ENCODE measurements at places on chromosomes 3 and 15.

DNA sequence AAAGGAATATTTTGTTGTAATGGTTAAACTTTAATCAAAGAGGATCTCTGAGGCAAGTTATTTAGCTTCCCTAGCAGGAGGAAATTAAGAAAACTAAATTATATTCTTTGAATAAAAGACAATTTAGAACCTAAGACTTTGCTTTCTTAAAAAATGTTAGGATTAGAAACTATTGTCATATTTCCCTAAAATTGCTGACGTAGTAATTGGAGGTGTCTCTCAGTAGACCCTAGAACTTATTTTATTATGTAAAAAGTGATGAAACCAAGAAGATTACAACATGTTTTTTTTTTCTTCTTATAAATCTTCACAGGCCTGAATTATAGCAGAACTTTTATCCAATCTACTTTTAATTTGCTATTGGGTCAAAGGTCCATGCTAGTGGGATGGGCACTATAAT is 363.3 kb upstream of the THRB start:
- no peak for DNase-seq

GRCh38 chr3:115236496-115236895 is 89.4 kb upstream of the ZBTB20 start:
- no peak for DNase-seq

- DNase-seq, result no peak
Observed at GRCh38 chr3:132062535-132062934, 27.7 kb upstream of the CPNE4 start.

GRCh38 chr3:46925585-46925934 is 48.0 kb downstream of the PTH1R start:
- no peak for DNase-seq

DNA sequence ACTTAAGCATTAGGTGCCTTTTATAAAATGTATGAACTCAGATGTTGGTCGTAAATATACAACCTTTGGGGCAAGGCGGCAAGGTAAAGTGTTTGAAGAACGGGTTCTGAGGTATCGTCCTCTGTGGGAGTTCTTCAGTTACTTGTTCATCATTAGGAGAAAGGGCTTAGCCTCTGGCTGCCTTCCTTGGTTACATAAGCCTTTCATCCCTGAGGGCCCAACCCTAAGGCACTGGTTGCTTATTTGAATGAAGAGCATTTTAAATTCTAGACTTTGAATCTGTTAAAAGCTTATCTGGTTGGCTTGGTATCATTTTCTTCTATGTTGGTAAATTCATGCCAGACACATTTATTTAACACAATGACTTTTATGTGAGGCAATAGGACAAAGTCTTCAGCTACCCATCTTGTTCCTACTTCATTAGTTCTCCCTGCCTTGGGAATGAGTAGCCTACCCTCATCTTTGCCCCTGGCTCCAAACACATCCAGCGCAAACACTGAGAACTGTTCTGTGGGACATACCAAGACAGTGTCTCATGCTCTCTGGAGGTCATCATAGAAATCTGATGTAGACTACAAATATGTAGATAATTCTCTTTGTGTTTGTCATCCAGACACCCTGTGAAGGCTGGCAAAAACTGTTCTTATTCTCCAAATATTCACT is 12.4 kb upstream of the CCDC80 start:
- DNase-seq, result no peak

GRCh38 chr15:38535491-38536200 is 29.0 kb downstream of the RASGRP1 start:
- no peak for DNase-seq

- no peak for DNase-seq
Observed at GRCh38 chr3:51938780-51939425, 2.8 kb downstream of the RRP9 start.

GRCh38 chr15:48191574-48192225 is at the start of gene CTXN2:
Gene CTXN2 (plus strand): TSS chr15:48191665. CDS start chr15:48201301, 9,636 bp downstream.
- no peak for DNase-seq

GRCh38 chr3:186620213-186621092 is 7.6 kb downstream of the AHSG start:
- no peak for DNase-seq

DNA sequence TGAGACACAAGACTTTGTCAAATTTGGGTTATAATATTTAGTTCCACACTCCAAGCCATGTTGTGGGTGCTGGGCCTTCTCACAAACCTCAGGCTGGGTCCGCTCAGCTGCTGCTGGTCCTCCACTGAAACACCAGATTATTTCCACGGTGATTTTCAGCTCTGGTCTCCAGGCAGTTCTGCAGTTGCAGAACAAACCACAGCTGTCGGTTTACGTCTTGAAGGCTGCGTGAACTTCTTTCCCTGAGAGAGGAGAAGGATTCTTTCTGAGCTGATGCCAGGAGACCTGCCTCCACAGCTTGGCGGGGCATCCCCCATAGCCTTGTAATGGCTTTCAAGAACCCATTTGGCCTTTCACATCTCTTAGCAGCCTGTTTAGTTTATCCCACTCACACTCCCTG is 16.2 kb downstream of the GALNT15 start:
- no peak for DNase-seq

GRCh38 chr3:81947359-81947758 is 185.9 kb upstream of the GBE1 start:
- no peak for DNase-seq

- DNase-seq, result no peak
Observed at GRCh38 chr3:46091046-46091445, 63.8 kb upstream of the XCR1 start.

DNA sequence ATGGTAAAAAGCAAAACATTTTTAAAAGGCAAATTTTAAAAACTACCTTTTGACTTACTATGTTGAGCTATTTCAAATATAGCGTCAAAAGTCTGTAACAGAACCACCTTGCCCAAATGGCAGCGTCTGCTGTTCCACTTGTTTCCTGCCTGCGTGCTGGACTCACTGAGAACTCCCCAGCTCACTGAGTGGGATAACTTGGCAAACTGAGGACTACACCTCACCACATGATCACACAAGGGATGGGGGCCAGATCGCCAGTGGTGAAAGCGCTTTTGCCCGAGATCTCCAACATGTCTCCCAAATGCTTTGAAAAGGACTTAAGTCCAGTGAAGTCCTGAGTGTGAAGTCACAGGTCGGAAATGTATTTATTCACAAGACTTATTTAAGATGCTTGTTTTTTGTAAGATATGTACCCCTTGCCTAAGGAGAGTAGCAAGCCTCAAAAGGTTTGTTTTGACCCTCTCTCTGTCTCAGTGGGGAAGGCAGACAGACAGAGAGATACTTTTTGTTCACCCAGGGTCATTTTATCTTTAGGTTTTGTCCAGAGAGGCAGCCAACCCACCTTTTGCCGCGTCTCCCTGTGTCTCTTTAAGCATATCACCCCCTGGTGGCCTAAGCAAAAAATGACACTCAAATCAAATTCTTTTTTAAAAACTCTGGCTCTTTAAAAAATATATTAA is 192.6 kb downstream of the PDZRN3 start:
- peak; percentile 63 for DNase-seq

DNA sequence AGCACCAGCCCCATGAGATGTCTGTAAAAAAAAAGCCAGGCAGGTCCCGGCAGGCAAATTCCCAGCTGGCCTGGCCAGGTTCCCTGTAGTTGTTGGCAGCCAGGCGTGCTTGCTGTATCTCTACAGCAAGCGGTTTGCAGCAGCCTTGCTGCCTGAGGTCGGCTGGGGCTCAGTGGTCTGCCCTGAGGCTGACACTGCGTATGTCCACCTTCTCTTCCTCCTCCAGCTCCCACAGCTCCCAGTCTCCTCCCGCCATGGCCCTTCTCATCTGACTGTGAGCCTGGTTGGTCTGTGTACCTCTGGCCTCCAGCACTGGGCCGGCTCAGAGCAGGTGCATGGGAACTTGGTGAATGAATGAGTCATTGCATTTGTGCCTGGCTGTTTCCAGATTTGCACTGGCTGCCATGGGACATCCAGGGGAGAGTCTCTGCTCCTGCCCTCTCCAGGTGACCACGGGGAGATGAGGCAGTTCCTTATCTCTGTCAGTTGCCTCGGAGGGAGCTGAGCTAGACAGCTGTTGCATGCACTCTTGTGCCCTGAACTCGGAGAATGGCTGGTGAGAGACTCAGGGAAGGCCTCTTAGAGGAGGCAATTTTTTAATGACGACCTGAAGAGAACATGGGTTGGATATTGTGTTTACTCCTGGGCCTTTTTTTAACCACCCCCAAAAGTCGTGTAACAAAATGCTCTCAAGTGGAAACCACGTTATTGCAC is 43.0 kb downstream of the SPSB4 start:
- no peak for DNase-seq

DNA sequence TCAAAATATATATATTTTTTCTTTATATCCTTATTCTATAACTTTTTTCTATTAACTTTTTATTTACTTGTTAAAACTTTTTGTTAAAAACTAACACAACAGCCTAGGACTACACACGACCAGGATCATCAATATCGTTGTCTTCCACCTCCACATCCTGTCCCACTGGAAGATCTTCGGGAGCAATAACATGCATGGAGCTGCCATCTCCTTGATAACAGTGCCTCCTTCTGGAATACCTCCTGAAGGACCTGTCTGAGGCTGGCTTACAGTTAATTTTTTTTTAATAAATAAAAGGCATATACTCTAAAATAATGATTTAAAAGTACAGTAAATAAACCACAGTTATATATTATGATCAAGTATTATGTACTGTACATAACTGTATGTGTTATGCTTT is 58.9 kb downstream of the SFMBT1 start:
- no peak for DNase-seq

DNA sequence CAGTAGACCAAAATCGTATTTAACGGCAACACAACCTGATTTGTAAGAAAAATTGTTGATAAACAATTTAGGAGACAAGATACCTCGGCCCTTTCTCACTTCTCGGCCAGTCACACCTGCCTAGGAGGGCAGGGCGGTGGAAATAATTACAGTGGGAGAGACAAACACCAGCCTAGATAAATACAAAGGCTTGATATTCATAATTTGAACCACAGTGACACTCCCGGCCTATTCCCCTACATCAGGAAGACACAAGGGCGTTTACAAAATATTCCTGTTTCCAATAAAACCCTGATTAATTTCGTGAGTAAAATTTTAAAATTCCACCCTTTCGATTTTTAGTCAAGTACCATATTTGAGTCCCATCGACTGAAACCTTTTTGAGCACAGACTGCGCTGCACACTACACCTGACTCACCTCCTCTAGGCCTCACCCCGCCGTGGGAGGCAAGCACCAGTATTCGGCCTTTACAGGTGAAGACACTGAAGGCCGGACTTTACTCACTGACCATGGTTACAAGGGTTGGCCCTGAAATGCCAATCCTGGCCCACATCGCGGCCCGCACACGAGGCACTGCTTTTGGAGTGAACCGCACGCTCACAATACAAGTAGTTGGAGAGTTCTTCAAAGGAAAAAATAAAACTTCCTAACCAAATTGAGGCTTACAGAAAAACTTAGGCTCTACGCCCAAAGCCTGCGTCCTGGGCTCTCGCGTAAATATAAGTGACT is 794 bp downstream of the ARPP19 start:
- peak; percentile 35 for DNase-seq

DNA sequence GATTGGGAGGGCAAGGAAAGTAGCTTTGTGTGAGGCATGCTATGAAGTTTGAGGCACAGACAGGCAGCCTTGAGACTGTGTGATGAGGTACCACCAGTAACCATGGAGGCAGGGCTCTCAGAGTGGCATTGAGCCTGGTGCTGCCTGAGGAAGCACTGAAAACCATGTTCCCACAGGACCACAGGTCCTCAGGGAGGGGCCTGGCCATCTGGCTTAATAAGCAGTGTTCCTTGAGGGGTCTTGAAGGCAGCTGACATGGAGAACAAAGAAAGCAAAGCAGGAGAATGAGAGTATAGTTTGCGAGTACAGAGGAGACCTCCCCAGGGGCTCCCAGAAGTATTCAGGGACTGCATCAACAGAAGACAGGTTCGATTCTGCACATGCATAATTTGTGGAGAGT is 346.6 kb downstream of the EPHB1 start:
- DNase-seq, result no peak

- DNase-seq, result no peak
Observed at GRCh38 chr3:137694836-137695235, 69.3 kb upstream of the SOX14 start.

Data from D341Med (cell line).